IPS DF 19.7 (cell line): ENCODE measurements at places on chromosomes 13 and 19.
A peak's percentile ranks its signal among the peaks of the same experiment; 100 is the strongest.

GRCh38 chr13:44101347-44102083, 221.8 kb downstream of the LACC1 start:
- DNase-seq, result no peak

DNA sequence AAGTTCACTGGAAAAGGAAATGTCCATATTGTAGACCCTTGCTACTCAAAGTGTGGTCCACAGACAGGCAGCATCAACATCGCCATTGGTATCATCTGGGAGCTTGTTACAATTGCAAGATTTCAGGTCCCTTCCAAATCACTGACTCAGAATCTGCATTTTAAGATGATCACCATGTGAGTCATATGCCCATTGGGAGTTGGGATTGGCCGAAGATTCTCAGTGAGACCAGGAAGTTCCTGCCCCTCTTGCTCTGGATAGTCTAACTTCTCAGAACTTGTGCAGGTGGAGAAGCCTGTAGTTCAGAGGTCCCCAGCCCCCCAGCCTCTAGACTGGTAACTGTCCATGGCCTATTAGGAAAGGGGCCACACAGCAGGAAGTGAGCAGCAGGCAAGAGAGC, 48.9 kb upstream of the URAD start:
- DNase-seq, result no peak

- DNase-seq, result no peak
Observed at GRCh38 chr13:71727662-71728061, 139.3 kb downstream of the DACH1 start.

- no peak for DNase-seq
Observed at GRCh38 chr13:65470781-65471180, 1759.4 kb downstream of the PCDH9 start.

- DNase-seq, result no peak
Observed at GRCh38 chr19:33394723-33395560, 21.4 kb downstream of the CEBPG start.

DNA sequence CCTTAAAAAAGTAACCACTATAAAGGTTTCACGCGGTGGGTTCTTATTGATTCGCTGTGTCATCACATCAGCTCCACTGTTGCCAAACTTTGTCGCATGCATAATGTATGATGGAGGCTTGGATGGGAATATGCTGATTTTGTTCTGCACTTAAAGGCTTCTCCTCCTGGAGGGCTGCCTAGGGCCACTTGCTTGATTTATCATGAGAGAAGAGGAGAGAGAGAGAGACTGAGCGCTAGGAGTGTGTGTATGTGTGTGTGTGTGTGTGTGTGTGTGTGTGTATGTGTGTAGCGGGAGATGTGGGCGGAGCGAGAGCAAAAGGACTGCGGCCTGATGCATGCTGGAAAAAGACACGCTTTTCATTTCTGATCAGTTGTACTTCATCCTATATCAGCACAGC, 30.6 kb downstream of the FGF9 start:
- DNase-seq, result no peak

DNA sequence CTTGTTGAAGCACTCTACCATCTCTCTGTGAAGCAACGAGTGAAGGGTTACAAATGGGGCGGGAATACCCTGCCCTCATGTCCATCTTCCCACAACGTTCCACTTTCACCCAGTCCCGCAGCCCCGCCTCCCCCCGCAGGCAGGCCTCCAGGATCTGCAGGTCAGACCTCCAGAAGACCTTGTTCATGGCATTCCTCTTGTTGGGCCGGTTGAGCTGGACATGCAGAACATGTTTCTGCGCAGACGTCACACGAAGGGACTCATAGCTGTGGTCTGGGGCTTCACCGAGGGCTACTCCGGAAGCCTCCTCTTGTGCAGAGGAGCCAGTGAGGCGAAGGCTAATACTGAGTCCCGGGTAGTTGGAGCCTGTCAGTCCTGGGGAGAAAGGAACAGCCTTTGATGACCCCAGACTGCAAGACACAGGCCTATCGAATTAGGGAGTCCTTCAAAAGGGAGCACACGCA, 420 bp downstream of the ECH1 start:
- no peak for DNase-seq

- DNase-seq, result no peak
Observed at GRCh38 chr13:100245104-100245503, 156.2 kb downstream of the PCCA start.

DNA sequence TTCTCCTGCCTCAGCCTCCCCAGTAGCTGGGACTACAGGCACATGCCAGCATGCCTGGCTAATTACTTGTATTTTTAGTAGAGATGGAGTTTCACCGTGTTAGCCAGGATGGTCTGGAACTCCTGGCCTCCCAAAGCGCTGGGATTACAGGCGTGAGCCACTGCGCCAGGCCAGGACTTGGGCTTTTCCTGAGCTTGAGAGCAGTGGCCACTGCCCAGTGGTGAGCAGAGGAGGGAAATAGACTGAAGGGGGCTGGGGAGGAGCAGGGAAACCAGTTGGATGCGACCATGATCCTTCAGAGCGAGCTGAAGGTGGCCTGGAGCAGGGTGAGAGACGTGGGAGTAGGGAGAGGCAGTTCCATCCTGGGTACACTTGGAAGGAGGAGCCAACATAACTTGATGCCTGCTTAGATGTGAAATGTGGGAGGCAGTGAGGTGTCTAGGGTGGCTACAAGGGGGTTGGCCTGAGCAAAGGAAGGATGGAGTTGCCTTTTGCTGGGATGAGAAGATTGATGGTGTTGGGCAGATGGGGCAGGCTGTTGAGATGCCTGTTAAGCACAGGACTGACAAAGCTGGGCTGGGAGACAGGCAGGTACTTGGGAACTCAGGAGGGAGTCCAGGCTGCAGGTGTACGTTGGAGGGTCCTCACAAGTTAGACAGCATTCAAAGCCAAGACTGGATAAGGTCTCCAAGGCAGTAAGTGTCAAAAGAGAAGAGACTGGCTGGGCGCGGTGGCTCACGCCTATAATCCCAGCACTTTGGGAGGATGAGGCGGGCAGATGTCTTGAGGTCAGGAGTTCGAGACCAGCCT, 31.8 kb downstream of the KCTD15 start:
- DNase-seq, result no peak

DNA sequence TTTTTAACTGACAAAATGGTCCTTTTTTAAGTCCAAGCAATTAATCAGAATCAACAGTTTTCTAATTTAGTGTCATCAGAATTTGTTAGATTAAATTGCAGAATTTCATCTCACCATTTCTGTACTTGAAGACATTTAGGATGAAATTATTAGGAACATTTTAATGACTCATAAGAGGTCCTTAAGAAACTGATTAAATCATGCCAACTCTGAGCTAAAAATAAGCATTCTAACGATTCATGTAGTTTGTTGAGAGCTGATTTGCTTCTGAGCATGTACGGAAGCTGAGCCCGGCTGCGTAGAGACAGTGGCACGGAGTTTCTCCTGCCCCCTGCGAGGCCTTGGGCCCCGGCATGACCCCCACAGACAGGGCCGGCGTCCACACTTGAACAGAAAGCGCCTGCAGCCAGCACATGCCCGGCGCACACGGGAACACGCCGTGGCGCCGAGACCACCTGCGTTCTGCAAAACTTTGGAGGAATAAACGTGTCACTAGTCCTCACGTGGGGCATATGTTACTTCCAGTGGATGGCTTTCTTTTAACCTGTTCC, 89.7 kb upstream of the MCF2L start:
- no peak for DNase-seq

GRCh38 chr19:5120321-5120720, 151.4 kb downstream of the KDM4B start:
- DNase-seq, result no peak

DNA sequence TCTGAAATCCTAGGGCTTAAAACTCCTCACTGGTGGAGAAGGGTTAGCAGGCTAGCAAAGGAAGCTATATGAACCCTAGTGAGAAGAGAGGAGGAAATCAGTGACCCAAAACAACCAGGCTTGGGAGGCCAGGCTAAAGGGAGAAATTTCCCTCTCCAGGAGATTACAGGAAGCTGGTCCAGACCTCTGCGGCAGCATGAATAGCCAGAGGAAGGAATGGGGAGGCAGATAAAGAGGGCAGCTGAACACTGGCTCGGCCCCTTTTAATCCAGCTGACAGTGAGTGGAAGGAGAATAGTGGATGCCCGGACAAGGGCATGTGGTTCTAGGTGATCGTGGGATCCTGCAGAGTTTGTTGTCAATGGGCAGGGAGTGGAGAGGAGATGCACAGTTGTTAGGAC, 130.6 kb downstream of the COG6 start:
- no peak for DNase-seq

DNA sequence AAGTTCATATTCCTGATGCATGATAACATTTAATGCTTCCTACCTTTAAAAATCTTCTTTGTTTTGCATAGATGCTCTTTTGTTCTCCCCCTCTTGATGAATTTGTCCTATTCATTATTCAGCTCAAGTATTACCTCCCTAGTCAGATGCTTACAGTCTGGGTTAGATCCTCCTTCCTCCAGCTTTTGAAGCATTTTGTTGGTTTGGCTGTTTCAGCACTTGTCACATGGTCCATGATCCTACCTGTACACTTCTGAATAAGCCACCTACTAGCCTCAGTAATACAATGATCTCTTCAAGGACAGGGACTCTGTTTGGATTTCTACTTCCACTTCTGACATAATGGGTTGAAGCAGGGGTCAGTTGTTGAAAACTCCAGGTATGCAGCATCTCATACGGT, 37.4 kb downstream of the N4BP2L1 start:
- no peak for DNase-seq

GRCh38 chr19:2353159-2353886, 6.7 kb upstream of the TMPRSS9 start:
- DNase-seq, result no peak

DNA sequence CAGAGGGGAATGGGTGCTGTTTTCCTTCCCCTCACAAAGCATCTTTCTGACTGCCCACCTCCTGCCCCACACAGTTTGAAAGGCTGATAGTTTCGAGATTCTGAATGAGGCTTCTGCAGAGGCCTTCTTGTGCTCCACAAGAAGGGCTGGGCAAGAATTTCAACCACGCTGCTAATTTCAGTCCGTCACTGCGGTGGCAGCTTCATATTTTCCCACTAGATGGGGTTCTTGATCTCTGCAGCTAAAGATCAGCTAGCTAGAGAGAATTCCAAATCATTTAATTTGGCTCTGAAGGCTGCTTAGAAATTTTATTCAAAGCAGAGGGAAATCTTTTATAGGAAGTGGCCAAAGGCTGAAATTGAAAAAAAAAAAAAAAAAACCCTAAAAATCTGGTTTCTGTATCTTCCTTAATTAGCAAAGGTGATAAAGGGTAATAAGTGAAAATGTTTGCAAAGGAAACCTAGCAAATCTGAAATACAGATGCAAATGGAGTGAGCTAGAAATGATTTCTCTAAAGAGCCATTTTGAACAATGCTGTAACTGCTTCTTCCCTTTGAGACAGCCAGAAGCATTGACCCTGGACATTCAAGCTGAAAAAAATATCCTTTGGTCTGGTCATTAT, 38.0 kb upstream of the C13orf42 start:
- DNase-seq, result no peak

DNA sequence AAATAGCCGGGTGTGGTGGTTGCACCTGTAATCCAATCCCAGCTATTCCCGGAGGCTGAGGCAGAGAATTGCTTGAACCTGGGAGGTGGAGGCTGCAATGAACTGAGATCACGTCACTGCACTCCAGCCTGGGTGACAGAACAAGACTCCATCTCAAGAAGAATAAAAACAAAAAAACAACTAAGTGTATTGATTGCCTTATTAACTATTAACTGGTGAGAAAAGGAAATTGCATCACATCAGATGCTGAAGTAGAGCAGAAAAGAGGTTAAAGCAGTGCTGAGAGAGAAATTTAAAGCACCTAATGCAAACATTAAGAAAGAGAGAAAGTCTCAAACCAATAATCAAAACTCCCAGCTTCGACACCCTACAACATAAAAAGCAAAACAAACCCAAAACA, 38.3 kb downstream of the KPNA3 start:
- no peak for DNase-seq

DNA sequence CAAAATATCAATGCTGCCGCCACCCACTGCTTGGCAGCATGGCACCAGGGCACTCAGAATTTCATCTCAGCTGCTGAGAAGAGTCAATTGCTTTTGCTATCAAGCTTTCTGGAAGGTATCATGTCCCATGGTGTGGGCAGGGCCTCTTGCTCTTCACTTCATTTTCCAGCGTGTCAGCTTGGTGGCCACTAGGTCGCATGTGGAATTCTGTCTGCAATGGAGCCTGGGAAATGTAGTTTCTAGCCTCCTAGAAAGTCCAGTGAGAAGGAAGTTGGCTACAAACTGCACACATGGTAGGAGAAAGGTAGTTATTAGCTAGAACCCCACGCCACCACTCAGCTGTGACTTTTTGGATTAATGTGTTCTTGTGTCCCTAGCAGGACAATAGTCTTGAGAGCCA, 105.3 kb downstream of the MYO16 start:
- peak; percentile 50 for DNase-seq

- DNase-seq, result no peak
Observed at GRCh38 chr19:45505151-45505995, 1.9 kb upstream of the VASP start.

GRCh38 chr13:113162783-113163685, 4.6 kb downstream of the PROZ start:
- DNase-seq, result no peak

DNA sequence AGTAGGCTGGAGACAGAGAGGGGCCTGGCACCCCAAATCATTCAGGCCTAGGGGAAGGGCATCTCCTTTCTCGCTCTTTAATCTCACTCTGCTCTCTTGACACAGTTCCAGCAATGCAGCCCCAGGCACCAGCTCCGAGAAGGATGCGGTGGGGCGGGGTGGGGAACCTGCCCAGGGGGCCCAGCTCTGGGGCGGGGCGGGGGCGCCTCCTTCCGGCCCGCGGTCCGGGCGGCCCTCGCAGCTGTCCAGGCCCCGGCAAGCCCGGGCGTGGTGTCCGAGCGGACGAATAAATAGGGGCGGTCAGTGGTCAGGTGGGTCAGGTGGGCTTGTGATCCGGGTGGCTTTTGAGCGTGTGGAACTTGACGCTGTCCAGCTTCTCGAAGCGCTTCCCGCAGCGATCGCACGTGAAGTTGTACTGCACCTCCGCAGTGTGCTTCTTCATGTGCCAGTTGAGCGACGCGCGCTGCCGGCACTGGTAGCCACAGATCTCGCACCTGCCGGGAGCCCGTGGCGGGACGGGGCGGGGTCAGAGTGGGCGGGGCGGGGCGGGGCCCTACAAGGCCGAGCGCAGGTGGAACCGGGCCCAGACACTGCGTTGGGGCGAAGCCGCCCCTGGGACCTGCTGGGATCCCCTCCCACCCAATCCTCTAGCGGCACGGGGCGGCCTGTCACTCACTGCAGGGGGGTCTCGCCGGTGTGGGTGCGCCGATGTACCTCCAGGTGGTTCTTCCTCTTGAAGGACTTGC, 2.7 kb upstream of the ELAVL3 start:
- DNase-seq, result no peak

DNA sequence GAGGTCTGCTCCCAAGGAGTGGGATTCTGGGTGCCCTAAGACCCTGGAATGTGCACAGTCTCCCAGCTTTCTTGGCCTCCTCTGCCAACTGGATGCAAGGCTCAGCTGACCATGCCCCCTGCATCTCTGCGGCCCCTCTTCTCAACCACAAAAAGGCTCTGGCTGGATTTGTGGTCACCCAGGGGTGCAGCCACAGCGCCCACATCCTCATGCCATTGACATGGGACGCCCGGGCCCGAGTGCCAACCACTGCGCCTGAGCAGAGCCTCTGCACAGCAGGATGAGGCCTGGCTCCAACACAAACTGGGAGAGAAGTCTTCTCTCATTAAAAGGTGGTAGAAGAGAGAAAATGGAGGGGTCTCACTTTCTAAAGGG, 103.5 kb downstream of the FOXO1 start:
- DNase-seq, result no peak
